ENCODE measurements at places on chromosomes 5 and 9.

DNA sequence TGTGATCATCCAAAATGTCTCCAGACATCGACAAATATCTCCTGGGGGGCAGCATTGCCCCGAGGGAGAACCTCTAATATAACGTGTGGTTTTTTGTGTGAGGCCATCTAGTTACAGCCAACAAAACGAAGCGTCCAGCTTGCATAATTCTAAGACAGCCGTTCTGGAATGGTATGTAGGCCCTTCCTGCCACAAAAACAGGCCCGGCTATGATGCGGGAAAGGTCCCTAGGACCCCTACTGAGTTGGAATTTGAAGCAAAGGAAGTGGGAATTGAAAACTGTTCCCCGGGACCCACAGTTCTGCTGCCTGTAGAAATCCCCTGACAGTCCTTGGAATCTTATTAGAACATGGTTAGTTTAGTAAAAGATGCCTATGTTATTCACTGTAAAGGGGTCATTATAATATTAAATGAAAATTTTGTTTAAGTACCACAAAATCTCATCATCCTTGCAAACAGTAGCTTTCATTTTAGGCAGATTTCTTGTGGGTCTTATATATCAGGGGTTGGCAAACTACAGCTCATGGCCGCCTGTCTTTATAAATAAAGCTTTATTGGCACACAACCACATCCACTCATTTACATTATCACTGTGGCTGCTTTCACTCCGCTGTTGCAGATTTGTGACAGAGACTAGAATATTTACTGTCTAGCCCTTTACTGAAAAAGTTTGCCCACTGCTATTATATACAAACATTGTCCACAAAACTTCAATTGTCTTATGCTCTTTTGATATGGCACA is 70.7 kb downstream of the MSX2 start:
- DNase-seq, result no peak

GRCh38 chr5:87015901-87016300 is 251.8 kb upstream of the RASA1 start:
- DNase-seq, result no peak

DNA sequence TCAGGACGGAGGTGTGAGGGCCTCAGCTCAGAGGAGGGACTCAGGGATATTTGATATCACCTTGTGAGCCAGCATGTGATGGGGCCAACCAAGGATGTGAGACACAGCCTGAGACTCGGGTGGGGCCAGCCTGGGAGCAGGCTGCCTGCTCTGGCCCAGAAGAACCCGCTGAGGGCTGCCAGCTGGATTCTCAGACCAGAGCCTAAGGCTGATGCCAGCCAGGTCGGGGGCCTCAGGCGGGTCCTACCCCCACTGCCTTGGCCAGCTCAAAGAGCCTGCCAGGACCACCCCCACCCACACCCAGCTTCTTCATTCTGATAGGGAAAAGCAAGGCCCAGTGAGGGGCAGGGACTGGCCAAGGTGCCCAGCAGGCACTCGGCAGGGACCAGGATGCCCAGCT is 20.3 kb upstream of the DUSP1 start:
- no peak for DNase-seq

DNA sequence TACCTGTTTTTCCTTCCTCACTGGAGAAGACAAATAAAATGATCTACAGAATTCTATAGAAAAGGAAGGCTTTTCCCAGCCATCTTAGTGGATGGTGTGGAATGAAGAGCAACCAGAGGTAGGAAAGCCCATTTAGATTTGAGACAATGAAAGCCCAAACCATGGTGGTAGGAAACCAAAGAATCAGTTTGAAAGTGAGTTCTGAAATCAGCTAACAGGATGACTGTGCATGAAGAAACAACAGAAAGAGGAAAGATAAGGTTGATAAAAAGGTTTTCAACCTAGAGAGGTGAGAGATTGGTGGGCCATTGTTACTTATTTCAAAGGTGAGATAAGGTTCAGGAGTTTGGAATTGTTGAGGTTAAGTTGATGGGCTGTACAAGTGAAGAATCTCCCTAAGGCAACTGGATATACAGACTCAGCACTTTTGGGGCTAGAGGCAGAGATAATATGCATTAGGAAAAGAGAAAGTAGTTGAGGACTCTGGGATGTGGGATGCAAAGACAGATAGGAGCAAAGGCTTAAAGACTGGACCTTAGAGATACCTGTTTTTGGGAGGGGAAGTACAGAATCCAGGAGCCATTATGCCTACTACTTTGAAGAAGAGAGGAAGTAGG is 2.4 kb downstream of the CHMP5 start:
- DNase-seq, result no peak

DNA sequence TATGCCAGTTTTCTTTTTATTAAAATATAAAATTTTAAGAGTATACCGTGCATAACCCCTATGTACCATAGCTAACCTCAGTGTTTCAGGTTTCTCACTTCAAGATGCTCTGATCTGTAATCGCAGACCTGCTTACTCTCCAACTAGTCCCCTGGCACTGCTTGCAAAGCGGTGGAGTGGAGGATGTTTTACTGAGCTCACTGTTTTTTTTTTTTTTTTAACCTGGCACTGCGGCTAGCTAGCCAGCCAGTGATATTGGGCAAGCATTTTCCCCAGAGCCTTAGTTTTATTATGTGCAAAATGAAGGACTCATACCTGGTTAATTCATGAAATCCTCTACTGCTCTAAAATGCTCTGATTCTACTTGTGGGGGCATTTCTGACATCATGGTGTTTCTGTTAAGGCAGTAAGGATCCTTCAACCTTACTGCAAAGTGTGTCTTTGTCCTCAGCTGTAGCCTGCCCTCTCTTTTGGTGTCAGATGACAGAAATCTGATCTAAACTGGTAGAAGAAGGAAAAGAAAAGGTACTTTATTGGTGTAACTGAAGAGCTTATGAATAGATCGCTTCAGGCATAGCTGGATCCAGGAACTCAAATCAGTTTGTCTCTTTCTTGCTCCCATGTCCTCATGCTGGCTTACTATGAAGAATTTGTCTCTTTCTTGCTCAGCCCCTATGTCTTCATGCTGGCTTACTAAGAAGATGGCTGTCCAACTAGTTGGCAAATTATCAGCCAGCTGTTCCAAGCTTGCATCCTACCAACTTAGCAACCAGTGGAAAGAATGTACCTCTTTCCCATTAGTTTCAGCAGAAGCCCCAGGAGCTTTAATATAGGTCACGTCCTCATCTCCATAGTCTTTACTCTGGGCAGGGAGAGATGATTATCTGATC is 59.8 kb downstream of the DOCK2 start:
- no peak for DNase-seq

GRCh38 chr5:80480354-80480753 is 7.5 kb upstream of the FAM151B start:
- DNase-seq, result no peak

DNA sequence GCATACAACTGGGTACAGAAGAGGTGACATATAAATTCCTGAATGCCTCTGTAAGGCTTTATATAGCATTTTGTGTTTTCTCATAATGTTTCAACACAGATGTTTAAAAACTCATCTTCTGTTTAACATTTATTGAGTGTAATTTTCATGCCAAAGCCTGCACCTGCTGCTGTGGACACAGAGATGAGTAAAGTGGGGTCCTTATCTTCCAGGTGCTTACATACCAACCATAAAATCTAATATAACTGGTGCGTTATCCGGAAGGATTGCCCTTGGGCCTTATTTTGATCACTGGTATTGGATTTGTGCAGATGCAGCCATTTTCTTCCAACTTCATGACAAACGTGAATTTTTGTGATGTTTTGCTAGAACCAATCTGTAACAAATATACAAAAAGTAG is 222.3 kb downstream of the DMRT2 start:
- no peak for DNase-seq

- no peak for DNase-seq
These were observed 20.3 kb downstream of the NEK6 start for GRCh38 chr9:124278054-124278540.

DNA sequence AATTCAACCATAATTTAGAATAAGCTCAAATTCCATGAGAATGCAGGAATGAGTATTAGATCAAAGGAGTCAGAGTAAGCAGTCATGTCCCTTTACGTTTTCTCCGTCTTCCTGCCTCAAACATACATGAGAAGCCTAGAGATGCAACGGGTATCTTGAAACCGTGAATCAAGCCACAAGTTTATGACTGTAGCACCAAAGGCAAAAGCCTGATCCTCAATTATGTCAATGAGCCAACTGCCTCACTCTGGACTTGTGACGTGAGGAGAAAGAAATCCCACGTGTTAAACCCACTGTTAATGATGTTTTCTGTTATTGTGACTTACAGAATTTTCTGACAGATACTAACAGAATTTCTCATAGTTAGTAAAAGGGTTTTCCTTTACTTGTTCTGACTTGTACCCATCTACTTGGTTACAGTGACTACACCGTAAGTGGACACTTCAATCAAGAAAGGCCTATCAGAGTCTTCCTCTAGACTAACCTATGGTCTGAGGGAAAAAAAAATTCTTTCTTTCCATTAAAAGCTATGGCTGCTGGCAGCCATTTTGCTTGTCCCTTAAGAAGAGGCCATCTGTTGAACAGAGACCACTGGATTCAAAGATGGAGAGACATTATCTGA is 35.3 kb upstream of the HK3 start:
- DNase-seq, result no peak

GRCh38 chr5:42301349-42301748 is 121.9 kb upstream of the GHR start:
- DNase-seq, result no peak

- no peak for DNase-seq
These were observed 65.7 kb downstream of the IRX2 start for GRCh38 chr5:2685651-2686272.

DNA sequence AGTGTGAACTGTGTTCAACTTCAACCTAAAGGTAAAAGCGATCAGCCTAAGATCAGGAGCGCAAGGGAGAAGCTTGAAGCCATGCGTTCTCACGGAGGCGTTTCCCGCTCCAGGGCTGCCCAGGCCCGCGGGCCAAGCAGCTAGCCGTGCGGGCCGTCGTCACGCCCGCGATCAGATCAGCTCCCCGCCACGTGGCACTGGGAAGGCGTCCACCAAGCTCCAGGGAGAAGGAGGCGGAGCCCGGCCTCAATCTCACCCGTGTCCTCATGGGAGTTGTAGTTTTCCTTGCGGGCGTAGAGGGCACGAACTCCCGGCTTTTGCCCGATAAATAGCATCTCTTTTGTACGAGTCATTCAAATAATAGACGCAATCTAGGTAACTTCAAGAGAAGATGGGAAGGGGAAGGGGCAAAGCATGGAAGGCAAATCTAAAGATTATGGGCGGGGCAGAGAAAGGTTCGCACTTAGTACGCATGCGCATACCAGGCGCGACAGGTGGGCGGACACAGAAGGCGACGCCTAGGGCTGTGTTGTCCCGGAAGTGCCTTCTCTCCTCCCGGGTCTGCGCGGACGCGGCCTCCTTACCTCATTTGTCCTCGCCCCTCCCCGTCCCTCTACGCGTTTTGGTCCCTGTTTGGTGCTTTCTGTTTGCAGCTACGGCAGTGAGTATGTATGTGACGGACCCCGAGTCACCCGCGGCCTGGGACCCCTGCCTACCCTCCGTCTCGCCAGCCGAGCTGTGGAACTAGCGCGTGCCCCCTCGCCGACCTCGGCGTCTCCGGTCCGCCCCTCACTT is 40.8 kb upstream of the ZCCHC7 start:
- DNase-seq, result peak; percentile 97

GRCh38 chr5:82641331-82642003 is 363.3 kb upstream of the RPS23 start:
- DNase-seq, result peak; percentile 71

DNA sequence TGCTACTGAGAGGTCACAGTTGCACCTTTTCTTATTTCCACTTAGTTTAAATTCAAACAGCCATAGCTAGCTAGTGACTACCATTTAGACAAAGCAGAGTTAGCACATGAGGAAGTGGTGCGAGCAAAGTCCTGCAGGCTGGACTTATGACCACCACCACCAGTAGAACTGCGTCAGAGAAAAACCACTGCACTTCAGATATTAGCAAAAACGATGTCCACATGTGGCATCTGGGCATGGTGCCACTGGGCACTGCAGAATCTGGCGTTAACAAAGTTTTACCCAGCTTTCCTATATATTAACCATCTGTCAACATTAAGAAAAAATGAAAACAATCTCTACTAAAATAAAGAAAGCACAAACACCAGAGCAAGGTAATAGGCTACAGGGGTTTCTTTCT is 80.1 kb downstream of the SPTLC1 start:
- DNase-seq, result no peak

GRCh38 chr5:41087461-41087860 is 16.3 kb upstream of the MROH2B start:
- no peak for DNase-seq

- no peak for DNase-seq
These were observed 296.6 kb downstream of the FBXL7 start for GRCh38 chr5:15796557-15796956.

DNA sequence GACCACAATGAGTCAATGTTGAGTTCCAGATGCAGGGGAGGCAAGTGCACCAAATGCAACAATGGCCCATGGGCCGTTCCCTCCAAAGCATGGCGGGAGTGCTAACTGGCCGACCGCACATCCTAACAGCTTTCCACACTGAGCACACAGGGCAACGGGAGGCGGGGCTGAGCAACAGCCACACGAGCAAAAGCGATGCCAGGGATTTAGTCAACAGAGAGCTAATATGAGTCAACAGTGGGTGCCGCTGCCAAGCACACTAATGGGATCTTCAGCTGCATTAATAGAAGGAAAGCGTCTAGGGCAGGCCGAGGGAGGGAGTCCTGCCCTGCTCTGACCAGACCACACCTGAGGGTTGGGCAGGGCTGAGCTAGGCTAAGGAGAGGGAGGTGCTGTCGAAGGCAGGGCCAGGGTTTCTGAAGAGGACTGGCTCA is 4.6 kb downstream of the EPB41L4B start:
- DNase-seq, result peak; percentile 94

DNA sequence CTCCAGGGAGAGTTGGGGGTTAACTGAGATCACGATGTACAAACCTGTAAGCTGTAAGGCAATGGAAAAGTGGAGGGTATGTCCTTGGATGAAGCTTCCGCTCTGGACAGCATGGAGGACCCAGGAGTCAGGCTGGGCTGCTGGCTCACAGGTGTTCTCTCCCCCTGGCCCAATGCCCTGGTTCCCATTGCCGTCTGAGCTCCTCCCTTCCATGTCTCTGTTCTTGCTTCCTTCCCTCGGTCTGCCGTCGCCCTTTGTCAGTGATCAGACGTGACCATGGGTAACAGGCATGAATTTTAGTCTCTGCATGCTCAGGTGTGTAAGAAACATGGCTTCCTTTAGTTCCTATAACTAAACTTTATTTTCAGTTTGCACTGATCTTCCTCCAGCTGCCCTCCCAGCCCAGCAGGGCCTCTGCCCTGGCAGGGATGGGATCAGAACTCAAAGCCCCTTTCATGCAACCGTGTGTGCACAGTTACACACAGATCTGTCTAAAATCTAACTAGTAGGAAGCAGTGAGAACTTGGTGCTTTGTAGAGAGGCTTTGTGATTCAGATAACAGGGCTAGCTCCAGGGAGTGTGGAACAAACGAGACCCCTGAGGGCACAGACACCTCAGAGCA is 51.7 kb upstream of the KCNMB1 start:
- DNase-seq, result no peak

GRCh38 chr9:106830527-106831150 is 32.3 kb upstream of the ZNF462 start:
- DNase-seq, result no peak

- no peak for DNase-seq
These were observed 245.1 kb downstream of the DOCK8 start for GRCh38 chr9:459491-460444.

- peak; percentile 14 for DNase-seq
These were observed at the start of gene EMB for GRCh38 chr5:50440651-50441492. Gene EMB (minus strand): TSS chr5:50441288. CDS start chr5:50441151, 137 bp downstream.
